ENCODE measurements at places on chromosomes 6 and 20. TPM values are rescaled to one million over a fixed set of nuclear protein-coding genes. Genes with fewer than 3 reads are reported as not detected.

Gene CPXM1
- total RNA-seq, result 200 TPM

DNA sequence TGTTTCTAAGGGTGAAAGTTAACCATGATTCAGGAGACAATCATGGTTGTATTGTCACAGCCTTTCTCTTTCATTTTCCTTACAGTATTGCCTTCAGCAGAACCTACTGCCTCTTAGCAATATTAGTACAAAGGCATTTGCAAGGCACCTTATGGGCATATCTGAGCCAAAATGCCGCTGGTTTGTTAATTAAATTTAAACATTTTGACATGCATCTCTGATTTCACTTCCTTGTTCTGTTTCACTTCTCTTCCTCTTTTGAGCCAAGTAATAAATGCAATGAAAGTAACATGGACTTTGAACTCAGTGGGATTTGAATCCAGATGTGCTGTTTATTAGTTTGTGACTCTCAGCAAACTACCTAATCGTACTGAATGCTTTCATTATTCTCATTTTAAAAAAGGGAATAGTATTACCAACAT is 467.4 kb upstream of the CITED2 start:
- no peak for DNase-seq

Gene DEF6
- total RNA-seq, result 1.8 TPM

- DNase-seq, result no peak
These were observed 6.3 kb downstream of the NFYA start for GRCh38 chr6:41079080-41079479.

Gene PLEKHG1
- 27.6 TPM for total RNA-seq

DNA sequence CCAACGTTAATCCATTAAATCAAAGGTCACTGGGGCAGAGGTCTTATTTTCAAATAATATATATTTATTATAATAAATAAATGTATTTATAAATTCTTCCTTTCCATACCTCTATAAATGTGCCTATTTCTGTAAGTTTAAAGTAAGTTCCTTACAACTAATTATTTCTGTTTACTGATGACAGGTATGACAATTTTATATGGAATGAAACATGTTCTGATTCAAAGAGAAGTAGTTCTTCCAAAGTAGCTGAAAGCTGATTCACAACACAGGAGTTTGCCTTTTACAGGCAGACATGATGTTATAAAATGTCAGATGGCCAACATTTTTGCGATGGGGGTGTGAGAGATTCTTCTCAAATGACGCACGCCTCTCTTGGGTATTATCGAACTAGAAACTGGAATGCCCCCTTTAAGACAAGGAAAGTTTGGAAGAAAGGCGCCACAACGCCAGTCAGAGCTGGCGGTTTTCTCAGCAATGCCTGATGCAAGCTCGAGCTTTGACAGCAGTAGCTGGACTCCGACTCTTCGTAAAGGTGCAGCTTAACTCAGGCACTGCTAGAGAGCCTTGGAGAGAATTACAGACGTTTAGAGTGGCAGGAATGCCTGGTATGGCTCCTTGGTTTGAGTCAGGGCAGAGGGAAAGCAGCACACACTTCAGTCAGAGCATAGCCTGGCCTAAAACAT is 92.1 kb downstream of the FOXC1 start:
- DNase-seq, result no peak

Gene IMPG1
- not detected for total RNA-seq

Gene ID4
- total RNA-seq, result 106 TPM

GRCh38 chr6:10852361-10852960 is 14.1 kb upstream of the MAK start:
- no peak for DNase-seq

DNA sequence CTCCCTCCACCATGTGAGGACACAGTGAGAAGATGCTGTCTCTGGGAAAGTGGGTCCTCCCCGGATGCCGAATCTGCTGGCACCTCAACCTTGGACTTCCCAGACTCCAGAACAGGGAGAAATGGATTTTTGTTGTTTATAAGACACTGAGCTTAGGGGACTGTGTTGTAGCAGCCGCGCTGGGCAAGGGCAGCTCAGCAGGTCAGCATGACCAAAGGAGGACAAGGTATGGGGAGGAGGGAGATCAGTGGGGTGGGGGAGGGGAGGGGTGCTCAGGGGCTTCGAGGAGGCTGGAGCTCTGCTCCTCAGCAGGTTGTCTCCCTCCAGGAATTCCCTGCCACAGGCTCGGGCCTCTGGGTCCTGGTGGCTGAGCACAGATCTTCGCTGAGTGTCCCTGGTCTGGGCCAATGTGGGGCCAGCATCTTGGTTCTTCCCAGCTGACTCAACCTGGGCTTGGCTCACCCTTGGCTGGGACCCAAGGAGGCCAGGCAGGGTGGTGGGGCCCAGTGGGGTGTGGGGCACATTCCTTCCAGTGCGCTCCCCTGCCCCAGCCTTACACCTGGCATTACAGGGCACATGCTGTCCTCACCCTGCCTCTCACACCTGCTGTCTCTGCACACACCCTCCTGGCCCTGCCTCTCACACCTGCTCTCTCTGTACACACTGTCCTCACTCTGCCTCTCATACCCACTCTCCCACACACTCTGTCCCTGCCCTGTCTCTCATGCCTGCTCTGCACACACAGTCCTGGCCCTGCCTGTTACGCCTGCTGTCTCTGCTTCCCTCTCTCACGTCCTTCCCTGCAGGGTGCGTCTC is 107.3 kb downstream of the SYCP2 start:
- DNase-seq, result no peak

GRCh38 chr6:137676888-137677287 is 182.7 kb upstream of the OLIG3 start:
- DNase-seq, result no peak

Gene BACH2
- 13.1 TPM for total RNA-seq

DNA sequence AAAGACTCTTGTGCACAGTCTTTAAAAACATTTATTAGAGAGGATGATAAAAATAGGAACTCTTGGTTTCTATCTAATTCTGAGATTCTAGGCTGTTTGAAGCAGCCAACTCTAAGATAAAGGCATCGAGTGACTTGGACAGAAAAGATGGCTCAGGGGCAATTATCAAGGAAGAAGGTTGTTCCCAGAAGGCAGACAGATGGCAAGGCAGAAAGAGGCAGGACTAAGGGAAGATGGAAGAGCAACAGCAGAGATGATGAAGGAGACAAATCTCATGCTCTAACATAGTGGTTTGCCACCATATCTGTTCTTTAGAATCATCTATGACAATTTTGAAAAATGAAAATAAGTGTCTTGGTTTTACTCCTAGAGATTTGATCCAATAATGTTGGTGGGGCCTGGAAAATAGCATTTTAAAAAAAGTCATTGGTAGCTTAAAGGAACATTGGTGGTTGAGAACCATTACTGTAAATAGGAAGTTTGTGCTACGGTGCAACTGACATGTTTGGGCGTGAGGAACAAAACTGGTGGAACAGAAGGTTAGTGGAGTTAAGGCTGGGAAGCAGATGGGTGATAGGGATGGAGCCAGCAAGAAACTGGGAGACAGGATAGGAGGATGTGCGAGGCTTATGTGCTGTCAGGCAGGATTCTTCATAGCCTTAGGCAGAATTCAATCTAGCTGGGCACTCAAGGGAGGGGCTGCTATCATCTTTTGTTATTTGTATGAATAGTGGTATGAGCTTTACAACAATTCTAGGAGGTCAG is 751.1 kb downstream of the DHX35 start:
- no peak for DNase-seq

DNA sequence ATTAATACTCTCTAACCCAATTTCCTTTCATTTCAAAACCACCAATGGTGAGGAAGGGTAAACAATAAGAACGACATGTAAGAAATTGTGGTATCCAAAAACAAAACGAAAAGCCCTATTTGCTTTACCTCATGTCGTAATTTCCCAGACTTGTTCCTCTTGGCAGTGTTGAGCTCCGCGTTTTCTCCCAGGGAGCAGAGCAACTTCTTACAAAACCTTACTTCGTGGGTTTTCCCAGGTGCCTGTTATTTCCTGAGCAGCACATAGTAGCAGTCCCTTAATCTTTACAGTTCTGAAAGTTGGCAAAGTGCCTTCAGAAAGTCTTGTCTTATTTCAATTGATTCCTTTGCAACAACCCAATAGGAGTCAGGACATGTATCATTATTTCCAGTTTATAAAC is 207.9 kb upstream of the MARCKS start:
- no peak for DNase-seq

Gene SNAP91
- total RNA-seq, result 8.7 TPM

Gene BNIP5
- total RNA-seq, result not detected

Gene CLPSL1
- total RNA-seq, result not detected

GRCh38 chr20:45100563-45101245 is at the start of gene KCNS1:
Gene KCNS1, minus strand, starts transcription at chr20:45101127. Its CDS starts 1,891 bp downstream, at chr20:45099236.
- DNase-seq, result peak; percentile 41

Gene SLC25A27
- 8.4 TPM for total RNA-seq

- DNase-seq, result no peak
These were observed 41.0 kb downstream of the PHF3 start for GRCh38 chr6:63676412-63677114.

DNA sequence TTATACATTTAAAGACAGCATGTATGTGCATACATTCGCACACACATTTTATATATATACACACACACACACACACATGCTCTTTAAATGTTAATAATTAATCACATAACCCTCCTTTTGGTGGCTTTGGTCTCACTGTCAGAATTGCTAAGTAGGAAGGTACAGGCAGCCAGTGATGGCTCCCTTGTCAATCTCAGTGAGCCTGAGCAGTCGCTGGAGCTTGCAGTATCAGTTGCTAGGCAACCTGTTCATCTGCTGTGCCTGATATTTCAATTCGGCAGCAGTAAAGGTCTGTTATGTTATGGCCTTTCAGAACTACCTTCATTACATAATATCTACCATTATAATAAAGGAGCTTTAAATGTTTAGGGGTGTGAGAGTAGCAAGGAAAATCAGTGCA is 374.3 kb downstream of the LMBRD1 start:
- no peak for DNase-seq

- no peak for DNase-seq
These were observed 1.7 kb downstream of the SLC22A3 start for GRCh38 chr6:160349814-160350350.

DNA sequence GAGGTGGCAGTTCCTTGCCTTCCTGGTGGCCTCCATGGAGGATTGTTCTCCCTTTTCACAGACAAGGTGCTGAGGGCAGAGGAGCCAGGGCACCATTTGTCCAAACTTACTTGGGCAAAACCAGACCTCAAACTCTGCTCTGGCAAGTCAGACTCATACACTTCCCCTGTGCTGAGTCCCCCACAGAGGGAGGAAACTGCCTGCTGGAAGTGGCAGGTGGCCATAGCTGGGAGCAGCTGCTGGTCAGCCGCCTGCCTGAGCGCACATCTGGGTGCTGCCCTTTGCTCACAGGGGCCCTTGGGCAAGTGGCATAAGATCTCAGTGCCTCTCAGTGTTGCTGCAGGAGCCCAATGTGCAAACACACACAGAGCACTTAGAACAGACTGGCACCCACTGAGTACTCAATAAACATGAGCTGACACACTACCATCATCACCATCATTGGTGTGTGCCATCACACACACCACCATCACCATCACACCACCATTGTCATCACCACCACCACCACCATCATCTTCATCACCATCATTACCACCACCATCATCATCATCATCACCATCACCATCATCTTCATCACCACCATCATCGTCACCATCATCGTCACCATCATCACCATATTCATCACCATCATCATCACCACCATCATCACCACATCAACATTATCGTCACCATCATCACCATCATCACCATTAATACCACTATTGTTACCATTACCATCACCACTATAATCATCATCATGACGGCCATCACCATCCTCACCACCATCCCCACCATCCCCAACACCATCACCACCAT is 17.6 kb downstream of the NOL4L start:
- no peak for DNase-seq

Gene ZNF451
- 65.6 TPM for total RNA-seq

- DNase-seq, result no peak
These were observed 12.7 kb downstream of the GCLC start for GRCh38 chr6:53532061-53532797.

DNA sequence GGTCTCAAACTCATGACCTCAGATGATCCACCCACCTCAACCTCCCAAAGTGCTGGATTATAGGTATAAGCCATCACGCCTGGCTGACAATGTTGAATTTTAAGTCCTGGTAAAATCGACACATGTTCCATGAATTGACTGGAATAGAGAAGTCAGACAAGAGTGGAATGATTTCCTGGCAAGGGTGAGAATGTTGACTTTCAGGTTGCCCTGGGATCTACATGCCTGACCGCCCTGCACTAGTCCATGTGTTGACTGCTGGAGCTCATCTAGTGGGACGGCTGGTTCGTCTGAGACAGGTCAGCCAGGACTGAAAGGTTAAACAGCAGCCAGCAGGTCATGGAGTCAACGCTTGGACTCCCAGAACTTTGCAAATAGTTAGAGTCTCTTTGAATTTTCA is 88.8 kb downstream of the SASH1 start:
- no peak for DNase-seq

DNA sequence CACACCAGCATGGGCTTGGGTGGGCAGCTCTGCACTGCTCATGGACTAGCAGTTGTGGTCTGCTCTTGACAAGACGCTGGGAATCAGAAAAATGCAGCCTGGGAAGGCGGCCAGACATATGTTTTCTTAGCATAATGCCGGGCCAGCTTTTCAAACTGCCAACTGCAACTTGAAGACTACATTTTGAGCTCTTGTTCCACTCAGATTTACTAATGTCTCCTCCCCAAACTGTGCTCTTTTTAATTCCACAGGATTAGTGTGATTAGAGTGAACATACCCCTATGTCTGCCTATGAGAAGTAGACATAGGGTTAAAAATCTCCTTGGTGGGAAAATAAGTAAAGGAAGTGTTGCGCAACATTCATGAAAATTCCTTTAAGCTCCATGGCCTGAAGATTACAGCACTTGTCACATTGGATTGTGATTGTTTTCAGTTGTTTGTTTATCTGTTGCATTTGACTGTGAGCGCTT is 5.3 kb upstream of the FNDC1 start:
- no peak for DNase-seq

DNA sequence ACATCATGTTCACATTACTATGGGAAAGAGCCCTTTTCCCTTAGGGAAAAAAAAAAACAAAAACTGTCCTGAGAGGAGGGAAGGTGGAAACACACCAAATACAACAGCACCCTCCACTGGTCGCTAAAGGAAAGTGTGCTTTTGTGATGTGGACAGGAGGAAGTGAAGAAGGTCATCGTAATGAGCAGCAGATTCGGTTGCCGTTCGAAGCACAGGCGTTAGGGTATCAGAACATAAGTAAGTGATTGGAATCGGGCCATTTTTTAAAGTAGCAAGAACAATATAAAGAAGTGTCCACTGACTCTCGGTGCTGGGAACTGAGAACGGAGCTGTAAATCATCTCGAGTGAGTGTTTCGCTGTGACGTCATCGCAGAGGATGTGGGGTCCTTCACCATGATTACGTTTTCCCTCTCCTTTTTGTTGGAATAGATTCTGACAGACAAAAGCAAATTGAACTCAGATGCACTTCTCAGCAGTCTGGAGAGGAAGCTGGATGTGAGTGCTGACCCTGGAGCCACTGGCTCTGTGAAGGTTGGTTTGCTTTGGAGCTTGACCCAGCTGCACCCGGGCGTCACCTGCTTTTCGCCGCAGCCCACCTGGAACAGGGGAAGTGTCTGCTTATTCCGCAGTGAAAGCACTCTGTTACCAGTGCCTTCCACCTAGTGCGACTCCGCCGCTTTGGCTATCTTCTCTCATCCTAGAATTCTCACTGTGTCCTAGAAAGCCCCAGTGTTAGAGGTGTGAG is 203.6 kb upstream of the GMDS start:
- peak; percentile 19 for DNase-seq
